ENCODE measurements at places on chromosomes 12 and 14.
A peak's percentile ranks its signal among the peaks of the same experiment; 100 is the strongest.

GRCh38 chr12:85998074-85998473, 124.0 kb downstream of the NTS start:
- DNase-seq, result no peak

DNA sequence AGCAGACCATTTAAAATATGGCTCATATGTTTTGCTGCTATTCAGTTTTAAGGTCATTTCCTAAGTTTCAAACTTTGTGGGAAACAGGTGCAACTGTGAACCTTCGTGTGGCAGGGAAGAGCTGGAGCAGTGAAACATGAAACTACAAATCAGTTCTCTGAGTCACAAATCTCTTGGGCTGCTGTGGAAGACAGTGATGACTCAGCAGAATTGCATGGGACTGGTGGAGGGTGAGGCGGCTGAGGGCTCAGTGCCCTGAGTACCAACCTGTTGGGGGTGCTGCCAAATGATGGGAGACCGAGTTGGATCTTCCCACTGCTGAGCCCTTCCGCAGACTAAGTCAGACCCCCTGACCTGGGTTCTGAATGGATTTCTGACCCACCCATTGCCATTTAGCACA, 8.4 kb upstream of the CALM1 start:
- DNase-seq, result peak; percentile 67

DNA sequence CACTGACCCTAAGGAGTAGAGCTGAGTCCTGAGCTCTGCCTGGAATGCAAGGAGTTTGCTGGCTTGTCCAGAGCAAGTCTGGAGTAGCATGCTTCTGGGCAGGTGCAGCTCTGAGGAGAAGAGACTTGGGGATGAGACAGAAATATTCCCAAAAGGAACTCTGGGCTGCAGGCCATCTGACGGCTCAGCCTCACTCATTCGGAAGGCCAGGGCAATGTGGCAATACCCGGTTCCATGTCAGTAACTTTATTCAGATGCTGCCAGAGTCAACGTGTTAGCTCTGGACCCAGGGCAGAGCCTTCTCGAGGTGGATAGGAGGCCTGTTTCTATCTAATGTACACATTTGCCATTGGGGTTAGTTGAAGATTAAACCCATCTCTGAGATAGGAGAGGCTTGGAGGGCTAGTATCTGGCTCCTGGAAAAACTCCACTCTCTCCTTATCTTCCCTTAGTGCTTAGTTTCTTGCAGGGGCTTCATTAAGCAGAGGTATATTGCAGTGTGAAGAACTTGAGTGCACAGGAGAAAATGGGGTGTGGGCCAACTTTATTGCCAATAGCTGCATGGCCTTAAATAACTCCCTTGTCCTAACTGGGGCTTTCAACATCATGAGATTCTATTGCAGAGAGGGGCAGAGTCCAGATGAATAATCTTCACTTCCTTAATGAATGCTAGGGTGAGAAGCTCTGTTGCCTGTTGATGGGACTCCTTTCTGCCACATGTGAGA, 65.6 kb downstream of the NTF3 start:
- DNase-seq, result no peak

DNA sequence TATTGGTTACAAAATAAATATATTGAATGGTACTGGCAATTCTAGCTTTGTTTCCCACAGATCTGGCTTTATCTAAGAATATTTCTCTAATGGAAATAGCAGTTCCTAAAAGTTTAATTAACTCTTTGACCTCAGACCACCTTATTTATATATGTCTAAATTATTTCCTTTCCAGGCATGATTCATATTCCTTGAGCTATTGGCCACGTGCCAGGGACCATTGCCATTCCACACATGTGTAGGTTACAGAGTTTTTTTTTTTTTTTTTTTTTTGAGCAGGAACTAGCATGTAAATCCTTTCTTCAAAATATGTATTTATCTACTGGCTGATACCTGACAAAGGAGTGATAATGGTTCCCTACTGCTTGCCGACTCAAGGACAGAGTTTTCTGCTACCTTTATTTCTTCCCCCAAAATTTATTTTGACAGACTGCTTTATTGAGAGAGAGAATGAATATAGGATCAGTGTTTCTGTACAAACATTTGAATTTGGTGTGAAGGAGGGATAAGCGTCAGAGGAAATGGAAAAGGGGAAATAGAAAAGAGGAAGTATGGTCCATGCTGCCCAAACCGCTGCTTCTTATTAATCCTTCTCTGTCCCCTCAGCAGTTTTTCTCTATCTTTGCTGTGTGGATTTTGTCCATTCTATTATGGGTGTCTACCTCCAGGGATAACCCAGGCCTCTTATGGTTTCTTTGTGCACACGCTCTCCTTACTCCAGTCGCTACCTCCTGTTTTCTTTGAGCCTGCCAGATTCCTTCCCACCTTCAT, 36.4 kb downstream of the PDE3A start:
- peak; percentile 76 for DNase-seq

GRCh38 chr14:36773136-36773540, 111.5 kb downstream of the PAX9 start:
- peak; percentile 65 for DNase-seq

DNA sequence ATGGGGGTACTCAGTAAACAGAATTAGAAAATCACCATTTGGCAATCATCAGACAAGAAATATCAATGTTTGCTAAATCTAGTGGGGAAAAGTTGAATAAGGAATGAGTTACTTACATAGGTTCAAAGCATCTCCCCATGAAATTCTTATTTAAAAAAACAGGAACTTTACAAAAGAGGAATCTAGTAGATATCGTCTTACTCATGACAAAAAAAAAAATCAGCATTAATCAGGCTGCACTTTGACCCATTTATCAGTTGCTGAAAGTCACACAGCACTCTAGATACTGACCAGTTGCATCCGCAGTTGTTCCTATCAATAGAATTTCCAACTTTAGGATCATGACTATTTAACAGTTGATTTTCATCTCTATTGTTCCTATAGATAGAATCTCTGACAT, 5.8 kb upstream of the DICER1 start:
- peak; percentile 15 for DNase-seq

Measured in hematopoietic multipotent progenitor cell treated with erythropoietin and hydrocortisone succinate and interleukin-3 and kit ligand, for 6 days (in vitro differentiated cells).